ENCODE measurements at places on chromosomes 4 and X.
A peak's percentile ranks its signal among the peaks of the same experiment; 100 is the strongest.

DNA sequence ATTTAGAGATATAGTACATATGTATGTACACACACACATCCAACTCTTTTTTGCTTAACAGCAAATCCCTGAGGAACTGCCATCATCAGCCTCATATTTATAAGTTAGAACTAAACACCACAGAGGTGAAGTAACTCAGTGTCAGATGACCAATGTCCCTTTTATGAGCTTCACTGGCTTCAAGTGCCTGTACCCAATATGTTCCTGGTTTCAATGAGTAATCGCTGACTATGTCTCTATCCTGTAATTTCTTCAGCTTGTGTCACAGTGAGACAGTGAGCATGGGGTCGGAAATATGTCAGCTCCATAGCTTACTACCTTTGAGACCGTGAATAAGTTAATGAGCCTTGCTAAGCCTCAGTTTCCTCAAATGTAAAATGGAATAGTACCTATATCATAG is 136.2 kb upstream of the RASGEF1B start:
- no peak for DNase-seq

GRCh38 chr4:42715807-42716482 is 59.0 kb upstream of the ATP8A1 start:
- DNase-seq = peak; percentile 8

DNA sequence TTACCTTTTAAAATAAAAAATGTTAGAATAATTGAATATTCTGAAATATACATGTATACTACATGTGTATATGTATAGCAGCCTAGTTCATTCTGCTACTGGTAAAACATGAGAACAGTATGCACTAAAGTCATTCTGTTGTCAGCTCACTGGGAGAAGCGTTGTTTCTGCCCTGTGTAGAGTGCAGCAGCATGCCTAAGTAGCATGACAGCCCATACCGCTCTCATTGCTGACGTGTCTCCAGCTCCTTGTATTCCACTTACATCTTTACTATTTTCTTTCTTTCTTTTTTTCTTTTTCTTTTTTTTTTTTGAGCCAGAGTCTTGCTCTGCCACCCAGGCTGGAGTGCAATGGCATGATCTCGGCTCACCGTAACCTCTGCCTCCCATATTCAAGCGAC is 90.7 kb downstream of the KLHL8 start:
- no peak for DNase-seq

DNA sequence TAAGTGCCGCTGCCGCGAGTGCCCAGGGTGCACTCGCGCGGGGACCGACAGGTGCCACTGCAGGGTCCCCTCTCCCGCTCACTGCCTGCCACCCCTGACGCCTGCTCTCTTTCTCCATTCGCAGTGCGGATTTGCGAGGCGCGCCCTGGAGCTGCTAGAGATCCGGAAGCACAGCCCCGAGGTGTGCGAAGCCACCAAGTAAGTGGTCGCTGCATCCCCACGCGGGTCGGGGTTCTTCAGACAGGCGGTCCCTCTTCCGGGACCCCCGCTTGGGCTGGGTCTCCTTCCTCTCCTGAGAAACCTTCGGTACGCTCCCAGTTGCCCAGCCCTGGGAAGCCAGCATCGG is 547 bp downstream of the GUCY1A1 start:
- no peak for DNase-seq

- DNase-seq = no peak
Observed at GRCh38 chrX:134571796-134572195, 86.5 kb downstream of the PLAC1 start.

DNA sequence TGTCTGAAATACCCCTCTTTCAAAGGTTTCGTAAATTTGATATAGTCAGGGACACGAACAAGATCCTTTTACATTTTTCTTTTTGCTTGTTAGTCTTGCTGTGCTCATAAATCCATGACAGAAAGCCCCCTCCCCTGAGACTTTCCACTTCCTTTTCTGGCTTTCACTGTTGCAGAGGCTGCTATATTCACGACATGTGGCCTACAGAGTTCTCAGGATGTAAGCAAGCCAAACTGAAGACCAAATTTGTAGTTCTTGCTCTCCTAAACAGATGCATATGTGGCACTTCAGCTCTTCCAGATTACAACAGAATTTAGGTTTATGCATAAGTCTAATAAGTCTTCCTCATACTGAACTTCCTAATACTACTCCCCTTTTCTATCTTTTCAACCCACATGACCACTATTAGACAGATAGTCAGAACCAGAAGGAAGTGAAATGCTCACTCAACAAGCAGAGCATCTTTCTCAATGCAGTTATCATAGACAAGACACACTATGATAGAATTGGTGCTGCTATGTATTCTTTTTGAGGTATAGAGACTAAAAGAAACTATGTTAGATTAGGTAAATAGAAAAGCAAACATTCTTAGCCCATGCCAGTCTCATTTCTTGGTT is 15.0 kb downstream of the BTK start:
- DNase-seq = no peak

- DNase-seq = no peak
Observed at GRCh38 chr4:11545651-11546050, 117.0 kb upstream of the HS3ST1 start.

- DNase-seq = peak; percentile 8
Observed at GRCh38 chr4:138113819-138114400, 128.2 kb downstream of the SLC7A11 start.

- DNase-seq = peak; percentile 9
Observed at GRCh38 chr4:184536065-184536880, 61.9 kb upstream of the IRF2 start.

GRCh38 chrX:130772105-130772775 is 130.8 kb downstream of the ENOX2 start:
- no peak for DNase-seq

DNA sequence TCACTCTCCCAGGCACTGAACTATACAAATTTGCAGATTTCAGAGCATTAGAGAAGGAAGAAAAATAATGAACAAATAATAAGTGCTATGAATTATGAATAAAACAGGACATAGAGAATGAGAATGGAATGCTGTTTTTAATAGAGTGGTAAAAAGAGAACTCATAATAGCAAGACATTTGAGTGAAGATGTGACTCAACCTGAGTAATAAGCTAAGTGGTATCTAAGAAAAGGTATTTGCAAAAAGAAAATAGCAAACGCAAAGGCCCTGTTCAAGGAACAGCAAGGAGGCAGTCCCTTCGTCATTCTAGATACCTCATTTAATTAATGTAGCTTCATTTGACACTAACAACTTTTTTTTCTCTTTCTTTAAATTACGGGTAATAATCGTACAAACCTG is 1910.0 kb upstream of the TENM3 start:
- DNase-seq = no peak

DNA sequence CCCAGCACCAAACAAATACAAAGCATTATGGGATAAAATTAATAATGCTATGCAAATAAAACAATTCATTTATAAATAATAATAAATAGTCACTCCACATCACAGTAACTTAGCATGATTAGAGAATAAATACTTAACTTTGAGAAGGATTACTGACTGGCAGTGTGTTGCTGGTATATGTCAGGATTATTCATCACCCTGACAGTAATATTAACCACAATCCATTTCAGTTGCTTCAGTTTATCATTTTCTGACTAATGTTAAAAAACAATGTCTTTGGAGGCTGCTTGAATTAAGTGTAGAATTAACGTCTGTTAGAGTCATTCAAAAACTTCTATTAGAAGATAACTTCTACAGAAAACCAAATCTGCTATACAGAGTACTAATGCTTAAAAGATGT is 124.1 kb upstream of the MAB21L2 start:
- no peak for DNase-seq

DNA sequence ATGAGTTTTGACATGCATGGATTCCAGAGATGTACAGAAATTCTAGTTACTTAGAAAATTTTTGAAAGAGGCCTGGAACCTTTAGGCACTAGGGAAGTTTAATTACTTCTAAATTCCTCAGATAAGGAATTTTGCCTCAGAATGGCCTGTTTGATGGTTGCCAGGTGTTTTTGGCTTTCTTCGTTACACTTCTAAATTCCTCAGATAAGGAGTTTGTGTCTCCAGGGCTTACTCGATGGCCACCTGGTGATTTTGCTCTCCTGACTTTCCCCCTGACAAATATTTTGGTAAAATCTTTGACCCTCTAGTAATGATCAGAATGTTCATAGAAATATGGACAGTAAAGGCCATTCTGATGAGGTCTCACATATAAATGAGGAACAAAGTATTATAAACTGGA is 64.3 kb downstream of the BEX3 start:
- DNase-seq = no peak

- peak; percentile 92 for DNase-seq
Observed at GRCh38 chr4:81652069-81652478, 180.4 kb upstream of the RASGEF1B start.

GRCh38 chr4:129446074-129446473 is 350.1 kb downstream of the C4orf33 start:
- no peak for DNase-seq

- DNase-seq = no peak
Observed at GRCh38 chrX:25020905-25021449, 5.2 kb upstream of the ARX start.

GRCh38 chrX:13569479-13570260 is at the start of gene EGFL6:
TSS of gene EGFL6 (plus strand) at chrX:13569601. CDS start at chrX:13569862, 261 bp downstream.
- no peak for DNase-seq

DNA sequence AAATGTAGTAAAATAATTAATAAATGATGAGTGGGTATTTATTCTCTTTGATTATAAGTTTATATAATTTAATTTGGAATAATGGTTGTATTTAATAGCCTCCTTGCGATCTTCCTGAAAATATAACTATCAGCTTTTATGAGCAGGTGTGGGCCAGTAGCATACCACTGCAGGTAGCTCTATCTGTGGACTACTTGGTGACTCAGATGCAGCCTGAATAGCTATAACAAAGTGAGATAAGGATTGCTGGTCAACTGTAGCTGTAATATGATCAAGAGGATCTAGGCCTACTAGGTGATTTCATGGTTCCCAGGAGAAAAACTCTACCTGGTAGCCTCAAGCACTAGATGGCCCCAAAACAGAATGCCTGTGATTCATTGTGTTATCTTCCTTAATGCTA is 47.1 kb upstream of the BMP15 start:
- DNase-seq = no peak

GRCh38 chr4:86968547-86968946 is 33.7 kb downstream of the AFF1 start:
- DNase-seq = no peak

DNA sequence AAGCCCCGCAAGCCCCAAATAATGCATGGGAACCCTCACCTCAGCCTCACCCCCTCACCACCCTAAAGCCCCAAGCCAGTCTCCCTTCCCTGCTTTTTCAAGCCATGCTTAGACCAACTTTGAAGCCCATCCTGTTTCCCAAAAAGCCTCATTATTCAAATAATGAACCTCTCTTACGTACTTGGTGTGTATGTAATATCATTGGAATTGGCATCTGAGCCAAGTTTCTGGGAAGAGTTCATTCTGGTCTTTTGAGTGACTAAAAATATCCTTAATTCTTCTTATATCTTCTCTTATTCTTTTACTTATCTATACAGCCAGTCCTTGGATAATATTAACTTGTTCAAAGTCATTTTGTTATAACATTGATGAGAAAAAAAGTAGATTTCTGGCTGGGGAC is 875.8 kb upstream of the SLIT2 start:
- no peak for DNase-seq

DNA sequence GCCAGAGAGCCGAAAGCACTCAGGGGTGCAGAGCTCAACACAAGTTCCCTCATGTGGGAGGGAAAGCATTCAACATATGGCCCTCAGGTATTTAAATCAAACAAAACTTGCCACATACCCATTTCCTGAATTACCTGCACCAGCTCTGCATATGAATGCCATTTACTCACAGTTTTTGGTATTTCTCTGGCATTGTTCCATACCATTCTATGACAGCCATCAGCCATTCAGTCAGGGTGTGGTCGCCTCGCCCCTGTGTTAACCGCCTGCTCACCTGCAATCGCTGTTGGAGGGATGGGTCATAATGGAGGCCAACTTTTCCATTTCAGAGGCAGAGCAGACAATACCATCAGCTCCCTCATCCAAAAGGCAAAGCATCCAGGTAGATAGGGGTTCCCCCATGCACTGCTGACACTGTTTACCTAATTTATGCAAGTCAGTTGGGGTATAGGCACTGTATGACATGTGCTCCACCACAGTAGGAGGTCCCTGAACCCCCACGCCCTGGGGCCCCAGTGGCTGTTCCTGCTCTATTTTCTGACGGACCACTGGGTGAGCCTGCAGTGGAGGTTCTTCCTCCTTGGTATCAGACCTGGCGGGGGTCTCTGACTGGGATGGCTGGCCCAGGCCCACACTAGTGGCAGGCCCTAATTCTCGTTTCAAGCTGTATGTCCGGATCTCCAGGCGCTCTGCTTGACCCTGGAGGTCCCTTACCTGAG is 227.1 kb downstream of the ADGRL3 start:
- DNase-seq = no peak

DNA sequence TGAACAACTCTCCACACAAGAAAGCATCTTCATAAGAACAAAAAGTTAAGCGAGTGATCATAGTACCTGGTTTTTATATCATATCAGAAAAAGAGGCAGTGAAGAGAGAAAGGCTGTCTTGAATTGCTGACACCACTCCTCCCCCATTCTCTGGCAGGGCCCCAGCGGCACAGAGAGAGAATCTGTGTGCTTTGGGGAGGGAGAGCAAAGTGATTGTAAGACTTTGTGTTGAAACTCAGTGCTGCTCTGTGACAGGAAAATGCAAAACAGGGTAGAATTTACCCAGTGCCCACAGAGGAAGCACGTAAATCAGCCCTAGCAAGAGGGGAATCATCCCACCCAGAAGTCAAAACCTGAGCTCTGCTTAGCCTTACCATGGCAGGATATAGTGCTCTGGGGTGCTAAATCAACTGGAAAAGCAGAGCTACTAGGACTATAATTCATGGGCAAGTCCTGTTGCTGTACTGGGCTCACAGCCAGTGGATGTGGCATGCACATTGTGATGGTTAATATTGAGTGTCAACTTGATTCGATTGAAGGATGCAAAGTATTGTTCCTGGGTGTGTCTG is 174.6 kb downstream of the PRR32 start:
- no peak for DNase-seq

GRCh38 chrX:151741606-151742005 is 7.1 kb downstream of the CNGA2 start:
- DNase-seq = no peak

- no peak for DNase-seq
Observed at GRCh38 chr4:43993196-43993902, 455.3 kb downstream of the KCTD8 start.

- DNase-seq = no peak
Observed at GRCh38 chr4:25421816-25422525, 44.9 kb downstream of the ANAPC4 start.

DNA sequence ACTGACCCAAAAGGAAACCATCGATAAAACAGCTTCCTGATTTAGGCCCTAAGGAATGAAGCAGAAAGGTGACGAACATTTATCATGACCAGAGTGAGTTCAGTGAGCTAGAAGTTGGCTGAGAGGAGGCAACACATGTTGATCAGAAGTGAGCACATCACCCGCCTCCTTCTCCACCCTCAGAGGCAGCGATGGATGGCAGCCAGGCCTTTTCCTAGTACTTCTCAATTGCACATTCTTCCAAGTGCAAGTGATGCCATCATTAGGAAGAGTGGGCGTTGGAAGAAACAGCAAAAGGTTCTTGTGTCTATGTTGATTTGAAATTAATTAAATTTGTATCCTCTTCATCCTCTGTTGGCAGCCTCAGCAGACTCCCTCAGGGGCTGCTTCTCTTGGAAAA is 51.7 kb downstream of the TMEM154 start:
- DNase-seq = no peak

GRCh38 chr4:7154351-7154981 is 37.9 kb upstream of the SORCS2 start:
- no peak for DNase-seq

- DNase-seq = no peak
Observed at GRCh38 chr4:157776930-157777528, 395.8 kb downstream of the GASK1B start.

Data from NCI-H226 (cell line).